ENCODE measurements at places on chromosomes 6 and 20.
A peak's percentile ranks its signal among the peaks of the same experiment; 100 is the strongest.

DNA sequence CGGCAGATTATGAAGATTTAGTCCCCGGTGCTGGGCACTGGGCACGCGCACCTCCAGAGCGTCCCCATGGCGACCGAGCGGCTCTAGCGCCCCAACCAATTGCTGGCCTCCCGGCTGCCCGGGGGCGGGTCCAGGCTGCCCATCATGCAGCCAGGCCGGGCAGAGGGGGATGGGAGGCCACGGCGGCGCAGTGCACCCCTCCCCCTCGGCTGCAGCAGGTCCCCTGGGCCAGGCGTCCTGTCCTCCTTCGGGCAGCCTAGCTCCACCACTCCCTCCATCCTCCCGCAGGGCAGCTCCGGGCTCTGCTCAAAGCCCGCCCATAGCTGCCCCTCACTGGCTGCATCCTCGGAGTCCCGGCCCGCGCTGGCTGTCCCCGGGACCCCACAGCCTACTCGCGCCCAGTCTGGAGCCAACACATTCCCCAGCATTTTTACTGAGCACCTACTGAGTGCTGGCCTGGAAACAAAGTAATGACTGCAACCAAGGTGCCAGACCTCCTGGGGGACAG is 99.4 kb downstream of the ASXL1 start:
- peak; percentile 67 for DNase-seq

DNA sequence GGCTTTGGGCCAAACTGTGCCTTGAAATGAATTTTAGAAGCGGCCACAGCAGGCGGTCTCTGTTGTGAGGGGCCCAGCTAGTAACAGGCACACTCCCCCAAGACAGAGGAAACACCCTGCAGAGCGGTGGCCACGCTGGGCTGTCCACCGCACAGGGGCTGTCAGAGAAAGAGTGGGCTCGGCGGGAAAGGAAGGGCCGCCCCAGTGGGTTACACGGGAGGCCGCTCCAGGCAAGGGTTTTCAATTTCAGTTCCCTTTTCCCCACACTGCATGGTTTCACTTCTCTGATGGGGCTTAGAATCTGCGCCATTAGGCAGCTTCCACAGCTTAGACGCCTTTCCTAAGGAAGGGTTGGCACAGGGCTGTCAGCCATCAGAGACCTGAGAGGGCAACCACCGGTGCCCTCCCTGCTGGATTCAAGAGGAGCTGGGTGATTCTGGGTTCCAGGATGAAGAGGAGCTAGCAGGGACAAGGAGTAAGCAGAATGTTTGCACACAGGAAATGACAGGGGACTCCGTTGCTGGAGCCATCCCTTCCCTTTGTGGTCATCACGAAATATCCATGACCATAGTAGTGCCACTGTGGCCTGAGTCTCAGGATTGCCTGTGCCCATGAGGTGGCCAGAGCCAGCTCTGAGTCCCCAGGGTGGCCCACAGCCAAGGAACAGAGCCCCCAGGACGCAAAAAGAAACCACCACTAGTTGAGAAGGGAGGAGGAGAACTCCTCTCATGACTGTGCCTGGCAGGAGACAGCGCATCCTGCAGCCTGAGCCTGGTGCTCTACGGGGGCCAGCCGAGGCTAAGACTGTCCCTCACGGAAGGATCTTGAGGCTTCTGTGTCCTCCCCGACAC is 282.7 kb downstream of the NRN1 start:
- DNase-seq, result no peak

DNA sequence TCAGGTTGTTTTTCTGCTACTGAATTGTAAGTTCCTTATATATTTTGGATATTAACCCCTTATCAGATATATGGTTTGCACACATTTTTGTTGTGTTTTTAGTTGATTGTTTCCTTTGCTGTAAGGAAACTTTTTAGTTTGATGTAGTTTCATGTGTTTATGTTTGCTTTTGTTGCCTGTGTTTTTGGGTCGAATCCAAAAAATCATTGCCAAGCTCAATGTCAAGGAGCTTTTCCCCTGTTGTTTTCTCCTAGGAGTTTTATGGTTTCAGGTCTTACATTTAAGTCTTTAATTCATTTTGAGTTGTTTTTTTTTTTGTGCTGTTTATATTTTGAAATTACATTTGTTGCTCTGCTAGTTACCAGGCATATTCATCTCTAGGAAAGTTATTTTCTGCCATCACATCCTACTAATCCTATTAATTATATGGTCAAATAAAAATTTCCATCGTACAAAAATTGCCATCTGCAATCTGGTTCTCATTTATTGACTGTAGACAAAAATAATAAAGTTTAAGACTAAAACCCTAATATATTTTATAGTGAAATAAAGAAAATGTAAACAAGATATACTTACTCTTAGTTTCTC is 103.8 kb upstream of the FAM184A start:
- DNase-seq, result no peak

DNA sequence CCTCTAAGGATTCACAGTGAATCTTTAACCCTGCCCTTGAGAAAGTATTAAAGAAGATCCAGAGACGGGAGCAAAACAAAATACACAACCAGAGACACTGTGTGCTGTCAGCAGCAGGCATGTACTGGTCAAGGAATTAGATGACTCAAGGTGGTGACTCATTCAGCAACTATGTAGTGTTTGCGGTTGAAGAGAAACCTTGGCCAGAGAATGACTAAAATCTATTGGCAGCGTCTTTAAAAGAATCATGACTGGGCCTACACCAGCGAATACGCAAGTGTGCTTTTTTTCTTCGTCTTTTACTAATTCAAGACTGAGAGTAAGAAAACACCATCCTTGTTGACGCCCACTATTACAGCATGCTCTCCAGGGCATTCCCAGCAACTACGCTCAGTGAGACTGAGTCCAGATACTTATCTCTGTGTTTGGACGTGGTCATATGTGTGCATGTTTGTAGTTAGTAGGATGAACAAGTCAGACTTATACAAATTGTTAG is 72.4 kb upstream of the BACH2 start:
- peak; percentile 99 for DNase-seq

- peak; percentile 82 for DNase-seq
Measured at GRCh38 chr6:39882531-39882899, 51.7 kb downstream of the MOCS1 start.

DNA sequence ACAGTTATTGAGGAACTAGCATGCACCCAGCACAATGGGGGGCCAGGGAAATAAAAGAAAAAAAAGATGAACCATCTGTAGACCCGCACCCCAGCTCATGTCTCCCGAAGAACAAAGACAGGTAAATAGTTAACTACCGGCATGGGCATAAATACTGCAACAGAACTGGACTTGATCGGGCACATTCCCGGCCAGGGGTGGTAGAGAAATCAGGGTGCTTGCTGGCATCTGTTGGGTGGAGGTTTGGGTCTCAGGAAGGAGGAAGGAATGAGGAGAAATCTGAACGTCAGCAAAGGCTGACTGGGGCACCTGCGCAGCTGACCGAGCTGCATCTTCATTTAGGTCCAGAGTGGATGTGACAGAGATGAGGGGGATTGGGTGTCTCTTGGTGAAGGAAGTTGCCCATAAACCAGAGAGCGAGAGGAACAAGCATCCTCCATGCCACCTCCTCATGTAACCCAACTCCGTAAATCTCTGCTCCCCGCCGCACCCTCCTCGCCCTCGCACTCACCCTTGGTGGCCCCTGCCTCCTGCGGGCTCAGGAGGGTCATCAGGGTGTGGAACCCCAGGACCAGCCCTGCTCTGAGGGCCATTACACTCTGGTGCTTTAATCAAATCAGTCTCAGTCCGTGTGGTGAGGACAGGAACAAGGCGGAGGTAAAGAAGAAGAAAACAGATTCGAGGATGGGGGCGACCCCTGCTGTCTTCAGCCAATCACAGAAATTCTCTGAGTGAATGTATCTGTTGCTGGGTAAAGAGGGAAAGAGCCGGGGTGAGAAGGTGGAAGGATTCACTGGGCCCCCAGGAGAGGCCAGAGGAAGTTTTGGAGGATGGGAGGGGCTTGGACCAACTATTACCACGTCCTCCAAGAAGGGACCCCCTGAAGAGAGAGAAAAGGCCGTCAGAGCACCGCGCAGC is at the start of gene HLA-DOA:
Gene HLA-DOA (minus strand): TSS at position 648 of the 918 bp plus-strand sequence.
- DNase-seq, result peak; percentile 13

- peak; percentile 12 for DNase-seq
Measured at GRCh38 chr6:10381133-10381829, 33.6 kb downstream of the TFAP2A start.

- peak; percentile 67 for DNase-seq
Measured at GRCh38 chr6:142850679-142851423, 94.1 kb downstream of the HIVEP2 start.

DNA sequence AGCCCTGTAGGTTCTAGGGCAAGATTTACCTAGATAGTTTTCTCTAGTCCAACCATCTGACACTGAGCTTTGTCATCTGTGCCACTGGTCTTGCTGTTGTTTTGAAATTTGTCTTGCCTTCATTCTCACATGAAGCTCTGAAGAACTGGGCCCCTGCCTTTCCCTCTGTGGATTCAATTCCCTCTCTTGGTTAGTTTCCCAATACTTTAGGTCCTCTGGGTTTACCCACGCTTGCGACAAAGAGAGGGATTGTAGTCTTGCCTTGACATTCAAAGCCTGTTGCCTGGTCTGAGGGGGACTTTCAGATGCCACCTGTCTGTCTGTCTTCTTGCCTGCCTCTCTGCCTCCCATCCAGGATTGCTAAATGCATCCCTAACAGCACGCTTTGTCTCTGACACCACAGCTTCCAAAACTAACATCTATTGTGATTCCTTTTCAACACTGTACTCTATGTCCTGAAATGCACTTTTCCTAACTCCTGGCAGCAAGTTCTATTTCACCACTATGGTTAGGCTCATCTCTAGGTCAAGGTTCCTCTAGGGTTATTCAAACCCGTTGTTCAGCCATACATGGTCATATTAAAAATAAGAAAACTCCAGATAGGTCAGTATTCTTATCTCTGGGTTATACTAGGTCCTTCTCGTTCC is 25.5 kb upstream of the MANEA start:
- no peak for DNase-seq

DNA sequence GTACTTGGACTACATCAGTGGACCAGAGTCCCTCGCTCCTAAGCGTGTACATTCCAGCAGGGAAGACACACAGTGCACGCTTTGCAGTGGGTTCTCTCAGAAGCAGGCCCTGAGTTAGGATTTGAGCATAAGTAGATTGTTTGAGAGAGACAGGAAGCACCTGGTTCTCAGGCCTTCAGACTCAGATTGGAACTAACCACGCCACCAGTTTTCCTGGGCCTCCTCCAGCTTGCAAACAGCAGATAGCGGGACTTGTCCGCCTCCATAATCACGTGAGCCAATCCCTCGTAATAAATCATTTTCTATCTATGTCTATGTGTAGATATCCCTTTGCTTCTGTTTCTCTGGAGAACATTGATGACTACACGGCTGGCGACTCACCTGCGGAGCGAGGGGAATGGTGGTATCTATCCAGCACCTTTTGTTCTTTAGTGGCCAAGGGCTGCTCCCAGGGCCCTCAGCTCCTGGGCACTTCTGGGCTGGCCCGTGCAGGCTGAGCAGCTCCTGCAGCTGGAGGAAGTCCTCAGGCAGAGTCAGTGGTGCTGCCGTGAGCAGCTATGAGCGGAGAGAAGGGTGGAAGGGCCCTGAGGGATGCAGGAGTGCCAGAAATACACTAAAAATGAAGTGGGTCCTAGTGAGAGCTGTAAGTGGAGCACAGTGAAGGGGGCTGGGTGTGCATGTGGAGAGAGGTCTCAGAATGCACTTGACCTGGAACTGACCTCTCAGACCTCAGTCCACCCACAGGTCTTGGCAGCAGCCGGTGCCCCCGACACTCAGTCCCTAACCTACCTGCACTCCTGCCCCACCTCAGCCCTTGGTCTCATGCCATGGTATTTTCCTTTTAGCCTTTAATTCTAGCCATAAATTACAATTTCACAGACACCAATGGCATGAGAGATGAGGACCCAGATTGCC is 76.9 kb downstream of the STK35 start:
- peak; percentile 47 for DNase-seq

DNA sequence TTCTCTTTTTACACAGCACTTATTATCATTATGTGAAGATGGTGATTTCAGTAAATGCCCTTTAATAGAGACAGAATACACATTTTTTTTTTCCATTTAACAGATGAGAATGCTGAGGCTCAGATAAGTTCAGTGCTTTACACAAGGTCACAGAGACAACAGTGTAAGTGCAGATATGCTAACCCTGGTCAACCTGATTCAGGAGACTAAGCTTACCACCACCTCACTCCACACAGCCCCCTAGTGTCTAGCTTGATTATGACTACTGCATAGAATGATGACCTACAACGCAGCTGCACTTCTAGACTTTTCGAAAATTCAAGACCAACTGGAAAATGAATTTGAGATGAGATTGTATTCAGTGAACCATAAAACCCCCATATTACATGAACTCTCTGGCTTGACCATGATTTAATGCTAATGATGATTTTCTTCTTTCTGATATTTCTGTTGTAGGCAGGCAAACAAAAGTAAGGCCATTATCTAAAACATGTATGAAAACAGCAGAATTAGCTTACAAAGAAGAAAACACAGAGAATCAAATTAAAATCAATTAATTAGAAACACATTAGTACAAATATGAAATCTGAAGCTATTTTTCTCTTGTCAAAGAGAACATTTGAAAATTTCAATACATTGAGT is 212.1 kb upstream of the PHACTR1 start:
- peak; percentile 63 for DNase-seq

DNA sequence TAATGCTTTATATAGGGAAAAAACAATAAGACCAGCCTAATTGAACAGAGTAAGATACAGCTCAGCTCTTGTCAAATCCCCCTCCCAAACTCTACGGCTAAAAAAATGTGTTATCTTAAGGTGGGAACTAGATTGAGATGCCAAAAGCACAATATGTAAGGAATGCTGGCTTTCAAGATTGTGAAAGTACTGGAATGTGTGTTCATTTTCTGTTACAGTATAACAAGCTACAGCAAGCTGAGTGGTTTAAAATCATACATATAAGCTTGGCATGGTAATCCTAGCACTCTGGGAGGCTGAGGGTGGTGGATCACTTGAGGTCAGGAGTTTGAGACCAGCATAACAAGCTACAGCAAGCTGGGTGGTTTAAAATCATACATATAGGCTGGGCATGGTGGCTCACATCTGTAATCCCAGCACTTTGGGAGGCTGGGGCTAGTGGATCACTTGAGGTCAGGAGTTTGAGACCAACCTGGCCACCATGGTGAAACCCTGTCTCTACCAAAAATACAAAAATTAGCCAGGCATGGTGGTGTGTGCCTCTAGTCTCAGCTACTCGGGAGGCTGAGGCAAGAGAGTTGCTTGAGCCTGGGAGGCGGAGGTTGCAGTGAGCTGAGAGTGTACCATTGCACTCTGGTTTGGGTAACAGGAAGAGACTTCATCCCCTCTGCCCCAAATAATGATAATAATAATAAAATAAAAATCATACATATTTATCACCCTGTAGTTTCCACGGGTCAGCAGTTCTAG is 297.7 kb downstream of the DOK5 start:
- DNase-seq, result no peak

All from dermis blood vessel endothelial cell (primary cell).